Transverse colon (tissue), 4 donors: ENCODE measurements at places on chromosomes 4 and X. TPM values are rescaled to one million over a fixed set of nuclear protein-coding genes. Genes with fewer than 3 reads are reported as not detected.

GRCh38 chr4:80535551-80535950 is 200.0 kb downstream of the CFAP299 start:
- H3K4me3 ChIP-seq, result no peak overlapping the region
- DNase-seq, result no peak
- no peaks in the 10 kb centered on the region for H3K4me1 ChIP-seq
- H3K27me3 ChIP-seq, result no peaks in the 10 kb centered on the region
- H3K27ac ChIP-seq, result no peak overlapping the region

GRCh38 chrX:54419559-54420302 is 20.5 kb upstream of the TSR2 start:
- no peaks in the 10 kb centered on the region for H3K27me3 ChIP-seq
- no peak overlapping the region for H3K4me3 ChIP-seq
- H3K36me3 ChIP-seq, result no peaks in the 10 kb centered on the region
- no peak overlapping the region for H3K27ac ChIP-seq
- no peaks in the 10 kb centered on the region for H3K4me1 ChIP-seq
- no peak for DNase-seq

GRCh38 chrX:104085477-104085876 is 9.4 kb upstream of the TMSB15C start:
- H3K4me1 ChIP-seq, result no peaks in the 10 kb centered on the region
- H3K36me3 ChIP-seq, result no peaks in the 10 kb centered on the region
- H3K4me3 ChIP-seq, result no peak overlapping the region
- H3K27me3 ChIP-seq, result no peaks in the 10 kb centered on the region
- no peak overlapping the region for H3K27ac ChIP-seq

- H3K4me3 ChIP-seq, result peak within 1 kb of the TSS; percentile 72
- H3K4me1 ChIP-seq, result no peaks in the 10 kb centered on the region
- H3K27ac ChIP-seq, result peak within 1 kb of the TSS; percentile 84
- no peaks in the 10 kb centered on the region for H3K36me3 ChIP-seq
- peak; percentile 85 for DNase-seq
Observed at GRCh38 chrX:48071064-48071985, at the start of gene ZNF630. TSS of gene ZNF630 (minus strand) at chrX:48071640. CDS start at chrX:48066886, 4,754 bp downstream.

TRIM60 gene
- not detected for total RNA-seq

ADH7 gene
- total RNA-seq, result not detected

SLC9B1 gene
- total RNA-seq, result 0.41 TPM
